Tongue (tissue), 3 donors: ENCODE measurements at places on chromosomes 1 and 21. TPM values are rescaled to one million over a fixed set of nuclear protein-coding genes. Genes with fewer than 3 reads are reported as not detected.

CELA2A gene
- total RNA-seq: not detected

SPRR1B gene
- 1.3 TPM for total RNA-seq

FBXO44 gene
- 5.8 TPM for total RNA-seq

CNR2 gene
- not detected for total RNA-seq

EDARADD gene
- 1.4 TPM for total RNA-seq

SYT2 gene
- 0.21 TPM for total RNA-seq

FAM163A gene
- 0.21 TPM for total RNA-seq

ICOSLG gene
- total RNA-seq: 3.1 TPM

PGLYRP4 gene
- total RNA-seq: 0.31 TPM

TMIGD3 gene
- not detected for total RNA-seq

KRTAP10-12 gene
- total RNA-seq: not detected

SYDE2 gene
- total RNA-seq: 18.4 TPM

RNF223 gene
- 0.62 TPM for total RNA-seq

FBLIM1 gene
- 22.4 TPM for total RNA-seq

C1QC gene
- total RNA-seq: 20.5 TPM

WARS2 gene
- total RNA-seq: 28.0 TPM

CFHR1 gene
- not detected for total RNA-seq

PLA2G2A gene
- 1.7 TPM for total RNA-seq

AMY1A gene
- total RNA-seq: not detected

SYF2 gene
- total RNA-seq: 46.6 TPM

CHIA gene
- total RNA-seq: not detected

SH3GLB1 gene
- total RNA-seq: 119 TPM

KANK4 gene
- total RNA-seq: 16.1 TPM

PODN gene
- 17.1 TPM for total RNA-seq

NPL gene
- 3.4 TPM for total RNA-seq

RGS13 gene
- total RNA-seq: 0.10 TPM

CHI3L1 gene
- 1.3 TPM for total RNA-seq

ELF3 gene
- 122 TPM for total RNA-seq

LINGO4 gene
- total RNA-seq: 0.41 TPM

DPT gene
- 144 TPM for total RNA-seq

UMODL1 gene
- 0.10 TPM for total RNA-seq

LCE1C gene
- total RNA-seq: not detected

EFHD2 gene
- 29.1 TPM for total RNA-seq

TNFRSF18 gene
- 3.0 TPM for total RNA-seq

TACSTD2 gene
- 65.3 TPM for total RNA-seq

VAV3 gene
- total RNA-seq: 39.8 TPM

TIAM1 gene
- 28.0 TPM for total RNA-seq

KCNE1 gene
- total RNA-seq: 0.82 TPM

AADACL4 gene
- total RNA-seq: not detected

LRRC39 gene
- total RNA-seq: 132 TPM

CACNA1E gene
- total RNA-seq: 0.41 TPM

FCRL1 gene
- total RNA-seq: 1.2 TPM

RGSL1 gene
- total RNA-seq: not detected

HES3 gene
- not detected for total RNA-seq

CACNA1S gene
- 74.9 TPM for total RNA-seq

CD5L gene
- not detected for total RNA-seq

SH2D2A gene
- total RNA-seq: not detected

MORN1 gene
- 13.8 TPM for total RNA-seq

HIVEP3 gene
- total RNA-seq: 2.5 TPM

ACTL8 gene
- total RNA-seq: not detected

TTC22 gene
- 8.7 TPM for total RNA-seq

REG4 gene
- not detected for total RNA-seq

TIE1 gene
- 62.3 TPM for total RNA-seq
